Heart right ventricle (tissue), 16 donors: ENCODE measurements at places on chromosomes 11 and 22. TPM values are rescaled to one million over a fixed set of nuclear protein-coding genes. Genes with fewer than 3 reads are reported as not detected.

The PRSS23 gene
- total RNA-seq = 13.2 TPM

The MYO18B gene
- total RNA-seq = 200 TPM

The WBP2NL gene
- total RNA-seq = not detected

The GRAP2 gene
- 0.45 TPM for total RNA-seq

The OR52E8 gene
- not detected for total RNA-seq

The GLB1L3 gene
- not detected for total RNA-seq

The SERHL2 gene
- 3.1 TPM for total RNA-seq

The TMPRSS13 gene
- 0.32 TPM for total RNA-seq

The FZD4 gene
- 34.6 TPM for total RNA-seq

The GGT5 gene
- total RNA-seq = 28.7 TPM

The ACTN3 gene
- not detected for total RNA-seq

The POTEH gene
- total RNA-seq = not detected

The KCNQ1OT1 gene
- total RNA-seq = 0.53 TPM

The CTSW gene
- total RNA-seq = 1.8 TPM

The TMEM191B gene
- not detected for total RNA-seq

The CHRM1 gene
- not detected for total RNA-seq

The PYGM gene
- 231 TPM for total RNA-seq

The NELL1 gene
- total RNA-seq = not detected
